CD4-positive, alpha-beta memory T cell (primary cell): ENCODE measurements at places on chromosomes 11 and 22. TPM values are rescaled to one million over a fixed set of nuclear protein-coding genes. Genes with fewer than 3 reads are reported as not detected.

DNA sequence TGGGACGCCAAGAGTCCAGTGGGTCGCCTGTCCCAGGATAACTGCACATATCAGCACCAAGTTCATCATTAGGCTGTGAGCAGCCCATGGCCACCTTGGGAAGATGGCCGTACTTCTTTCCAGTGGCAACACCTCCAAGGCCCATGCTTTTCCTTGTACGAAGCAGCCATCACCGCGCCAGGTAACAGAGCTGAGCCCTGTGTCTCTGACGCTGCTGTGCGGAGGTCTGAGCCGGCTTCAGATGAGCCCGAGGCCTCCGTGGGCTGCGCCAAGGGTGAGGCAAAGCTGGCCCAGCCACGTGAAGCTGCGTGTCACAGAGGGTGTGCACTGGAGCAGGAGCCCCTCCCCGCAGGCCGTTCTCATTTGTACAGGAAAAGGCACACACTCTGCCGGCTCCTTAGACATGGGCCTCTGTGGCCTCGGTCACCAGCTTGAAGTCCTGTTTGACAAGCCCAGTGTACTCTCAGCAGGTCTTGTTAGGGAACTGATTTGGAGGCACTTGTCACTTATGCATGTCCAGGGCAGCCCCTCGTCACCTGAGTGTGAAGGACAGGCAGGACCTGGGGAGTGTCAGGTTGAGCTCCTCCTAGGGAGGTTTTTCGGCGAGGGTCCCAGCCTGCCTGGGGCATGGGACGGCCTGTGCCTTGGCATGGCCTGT lies 401.5 kb downstream of the TBC1D22A start:
- no peak for DNase-seq

DNA sequence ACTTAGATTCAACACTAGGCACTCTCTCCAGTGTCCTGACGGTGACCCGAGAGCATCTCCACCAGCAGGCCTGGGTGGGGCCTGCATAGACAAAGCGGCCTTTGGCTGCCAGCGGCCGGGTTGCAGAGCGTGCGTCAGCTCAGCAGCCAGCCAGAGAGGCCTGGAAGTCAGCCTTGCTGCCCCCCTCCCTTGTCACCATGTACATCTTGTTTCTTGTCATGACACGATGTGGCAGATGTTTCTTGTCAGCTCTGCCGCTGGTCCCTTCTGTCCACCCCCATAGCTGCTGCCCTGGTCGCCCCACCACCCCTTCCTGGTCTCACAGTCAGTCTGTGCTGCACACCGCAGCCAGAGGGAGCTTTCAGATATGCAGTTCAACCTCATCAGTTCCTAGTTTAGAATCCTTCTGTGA lies 33.1 kb upstream of the CBX7 start:
- no peak for DNase-seq

DNA sequence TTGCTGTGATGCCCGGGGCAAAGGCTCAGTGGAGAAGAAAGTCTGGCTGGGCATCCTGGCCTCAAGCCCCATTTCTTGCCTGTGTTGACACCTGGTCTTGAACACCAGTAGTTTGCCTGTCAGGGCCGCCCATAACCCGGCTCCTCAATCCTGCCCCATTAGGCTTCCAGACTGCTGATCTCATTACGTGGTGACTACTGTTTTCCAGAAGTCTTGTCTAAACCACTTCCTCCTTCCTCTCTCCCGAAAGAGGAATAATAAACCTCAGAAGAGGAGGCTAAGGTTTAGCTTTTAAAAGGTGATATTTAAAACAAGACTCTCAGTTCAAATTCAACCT lies 97.7 kb downstream of the CD44 start:
- no peak for DNase-seq

GRCh38 chr22:20249797-20250354 lies 18.2 kb downstream of the RTN4R start:
- no peak for DNase-seq

DNA sequence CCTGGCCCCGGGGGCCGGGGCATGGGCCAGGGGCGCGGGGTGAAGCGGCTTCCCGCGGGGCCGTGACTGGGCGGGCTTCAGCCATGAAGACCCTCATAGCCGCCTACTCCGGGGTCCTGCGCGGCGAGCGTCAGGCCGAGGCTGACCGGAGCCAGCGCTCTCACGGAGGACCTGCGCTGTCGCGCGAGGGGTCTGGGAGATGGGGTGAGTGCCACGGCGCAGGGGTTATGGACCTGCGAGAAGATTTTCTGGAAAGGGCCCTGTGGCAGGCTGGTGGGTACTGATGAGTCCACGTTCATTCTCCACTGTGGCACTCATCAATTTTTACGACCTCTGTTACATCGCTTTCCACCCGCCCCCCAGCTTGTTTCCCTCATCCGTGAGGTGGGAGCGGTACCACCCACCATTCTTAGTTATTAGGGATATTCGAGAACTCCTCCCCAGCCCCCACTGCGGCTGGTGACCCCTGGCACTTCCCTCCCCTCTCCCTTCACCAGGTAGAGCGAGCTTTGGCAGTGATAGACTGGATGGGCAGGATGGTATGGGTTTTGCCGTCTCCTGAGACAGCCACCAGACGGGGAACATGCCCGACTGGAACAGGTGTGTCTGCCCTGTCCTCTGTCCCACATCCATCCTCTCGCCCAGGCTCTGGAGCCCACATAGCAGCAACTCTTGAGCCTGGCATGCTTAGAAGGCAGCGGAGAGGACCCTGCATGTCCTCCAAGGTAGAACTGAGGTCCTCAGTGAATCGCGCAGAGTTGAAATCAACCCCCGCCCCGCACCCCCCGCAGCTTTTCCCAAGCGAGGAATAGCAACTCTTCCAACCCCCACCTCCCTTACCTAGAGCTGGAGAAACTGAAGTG lies 562 bp downstream of the DGAT2 start:
- DNase-seq: no peak

ANO5 gene
- total RNA-seq: 0.09 TPM

ISX gene
- not detected for total RNA-seq

THRSP gene
- not detected for total RNA-seq

MUC5B gene
- total RNA-seq: not detected
